ENCODE measurements at places on chromosomes 2 and 18.

DNA sequence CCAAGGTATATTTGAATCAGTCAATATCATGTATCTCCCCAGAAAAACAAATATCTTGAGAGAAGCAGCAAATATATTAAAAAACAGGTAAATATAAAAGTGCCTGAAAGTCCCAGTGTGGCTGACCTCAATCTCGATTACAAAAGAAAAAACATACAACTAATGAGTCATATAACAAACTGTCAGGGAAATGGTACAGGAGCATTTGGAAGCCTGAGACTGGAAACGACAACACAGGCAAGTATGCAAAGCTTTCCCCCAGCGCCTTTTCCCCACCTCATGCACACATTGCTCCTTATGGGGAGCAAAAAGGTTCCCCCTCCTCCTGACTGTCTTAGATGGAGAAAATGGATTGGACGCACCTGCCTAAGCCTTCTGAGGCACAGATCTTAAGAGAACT, 230.7 kb downstream of the TMX3 start:
- no peak for DNase-seq

DNA sequence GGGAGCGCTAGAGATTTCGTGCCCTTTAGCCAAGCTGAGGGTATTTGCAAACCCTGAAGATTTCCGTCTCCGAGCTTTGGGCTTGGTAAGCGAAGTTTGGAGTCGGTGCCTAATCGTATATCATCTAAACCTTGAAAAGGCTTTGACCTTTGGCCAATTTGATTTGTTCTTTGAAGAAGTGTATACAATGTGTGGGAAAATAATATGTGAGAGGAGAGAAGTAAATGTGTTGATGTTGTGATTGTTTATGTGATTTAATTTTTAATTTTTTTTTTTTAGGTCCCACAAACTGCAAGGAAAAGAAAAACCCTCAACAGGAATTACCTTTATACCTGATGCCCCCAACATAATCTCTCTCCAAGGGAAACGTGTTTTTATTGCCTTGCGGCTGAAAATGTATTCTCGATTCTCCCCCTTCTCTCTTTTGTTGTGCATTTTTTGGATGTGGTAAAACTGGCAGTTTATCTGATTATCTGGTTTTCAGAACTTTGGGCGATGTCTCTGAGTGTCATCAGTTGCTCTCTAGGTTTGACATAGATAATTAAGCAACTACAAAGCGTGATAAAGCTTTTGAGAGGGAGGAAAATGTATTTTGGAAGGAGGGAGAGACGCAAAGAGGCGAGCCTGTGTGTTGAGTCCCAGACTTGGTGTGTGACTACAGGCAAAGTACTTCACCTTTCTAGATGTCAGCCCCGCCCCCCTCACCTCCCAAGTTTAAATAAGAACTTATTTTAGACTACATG, 912 bp upstream of the FBXO11 start:
- no peak for DNase-seq

- no peak for DNase-seq
These were observed 127.7 kb upstream of the CHST9 start for GRCh38 chr18:27312853-27313252.

GRCh38 chr18:12631831-12632477, 26.0 kb downstream of the SPIRE1 start:
- no peak for DNase-seq

DNA sequence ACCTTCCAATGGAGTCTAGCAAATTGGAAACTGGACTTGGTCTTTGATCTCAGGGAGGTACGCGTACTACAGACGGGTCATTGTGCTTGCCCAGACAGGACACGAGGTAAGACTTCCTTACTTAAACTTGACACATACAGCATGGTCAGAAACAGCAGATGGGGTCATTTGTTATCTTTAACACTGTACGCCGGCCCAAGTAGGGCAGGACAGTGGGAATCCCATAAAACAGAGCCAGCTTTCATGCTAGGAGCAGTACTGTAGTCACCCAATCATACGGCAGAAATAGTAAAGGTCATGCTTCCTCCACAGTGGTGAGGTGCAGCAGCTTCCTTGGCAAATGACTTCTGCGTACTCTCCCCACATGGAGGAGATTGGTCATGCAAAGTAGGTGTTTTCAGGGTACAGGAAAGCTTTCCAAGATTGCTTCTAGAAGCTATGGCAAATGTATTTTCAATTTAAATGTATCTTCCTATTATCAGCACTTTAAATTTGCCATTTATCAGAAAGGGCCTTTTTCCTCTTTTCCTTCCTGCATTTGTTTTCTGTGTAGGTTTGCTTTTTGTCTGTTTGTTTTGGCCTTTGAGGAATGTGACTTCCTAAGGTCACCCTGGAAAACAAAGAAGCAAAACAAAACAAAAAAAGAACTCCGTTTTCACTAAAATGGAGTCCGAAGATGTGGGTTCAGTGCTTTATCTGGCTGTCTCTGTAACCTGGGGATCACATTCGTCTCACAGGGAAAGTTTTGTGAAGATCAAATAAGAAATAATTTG, 74.0 kb upstream of the DSG1 start:
- DNase-seq = no peak

- no peak for DNase-seq
These were observed 131.5 kb downstream of the RAD51AP2 start for GRCh38 chr2:17386771-17387170.

- DNase-seq = no peak
These were observed 54.2 kb downstream of the MDH1 start for GRCh38 chr2:63642946-63643345.

DNA sequence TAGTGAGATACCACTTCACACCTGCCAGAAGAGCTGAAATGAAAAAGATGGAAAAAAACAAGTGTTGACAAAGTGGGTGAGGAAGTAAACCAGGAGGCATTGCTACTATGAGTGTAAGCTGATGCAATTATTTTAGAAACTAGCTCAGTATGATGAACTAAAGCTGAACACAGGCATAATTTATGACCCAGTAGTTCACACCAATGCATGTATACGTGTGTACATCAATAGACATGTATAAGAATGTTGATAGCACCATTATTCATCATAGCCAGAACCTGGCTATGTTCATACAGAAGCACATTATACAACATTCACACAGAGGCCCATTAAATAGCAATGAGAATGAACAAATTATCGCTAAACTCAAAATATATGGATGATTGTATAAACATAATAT, 83.1 kb upstream of the SPOPL start:
- no peak for DNase-seq

DNA sequence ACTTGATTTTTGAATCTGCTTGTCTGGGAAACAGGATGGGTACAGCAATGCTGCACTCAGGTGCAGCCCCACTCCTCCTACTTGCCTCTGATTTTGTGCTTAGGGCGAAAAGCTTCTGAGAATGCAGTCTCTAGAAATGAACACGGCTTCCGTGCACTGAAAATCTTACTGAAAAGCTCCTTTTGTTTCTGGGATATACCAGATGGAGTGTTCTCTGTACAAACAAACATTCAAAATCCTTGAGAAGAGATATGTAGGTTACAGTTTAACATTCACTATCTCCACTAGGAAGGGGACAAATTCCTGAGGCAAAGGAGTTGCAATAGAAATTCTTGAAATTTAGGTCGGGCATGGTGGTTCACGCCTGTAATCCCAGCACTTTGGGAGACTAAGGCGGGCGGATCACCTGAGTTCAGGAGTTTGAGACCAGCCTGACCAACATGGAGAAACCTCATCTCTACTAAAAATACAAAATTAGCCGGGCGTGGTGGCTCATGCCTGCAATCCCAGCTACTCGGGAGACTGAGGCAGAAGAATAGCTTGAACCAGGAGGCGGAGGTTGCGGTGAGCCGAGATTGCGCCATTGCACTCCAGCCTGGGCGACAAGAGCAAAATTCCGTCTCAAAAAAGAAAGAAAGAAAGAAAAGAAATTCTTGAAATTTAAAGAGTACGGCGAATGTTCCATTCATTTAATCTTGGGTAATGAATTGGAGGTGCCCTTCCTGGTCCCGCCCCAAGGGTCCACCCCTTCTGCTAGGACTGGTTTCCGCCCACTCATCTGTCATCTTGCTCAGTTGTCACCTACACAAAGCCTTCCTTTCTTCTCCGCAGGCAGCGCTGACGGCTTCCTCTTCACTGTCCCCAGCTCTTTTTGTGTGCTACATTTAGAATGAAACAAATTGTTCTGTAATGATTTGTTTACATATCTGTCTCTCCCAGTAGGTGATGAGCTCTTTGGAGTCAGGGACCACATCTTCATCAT, 92.4 kb downstream of the SOCS6 start:
- DNase-seq = no peak

DNA sequence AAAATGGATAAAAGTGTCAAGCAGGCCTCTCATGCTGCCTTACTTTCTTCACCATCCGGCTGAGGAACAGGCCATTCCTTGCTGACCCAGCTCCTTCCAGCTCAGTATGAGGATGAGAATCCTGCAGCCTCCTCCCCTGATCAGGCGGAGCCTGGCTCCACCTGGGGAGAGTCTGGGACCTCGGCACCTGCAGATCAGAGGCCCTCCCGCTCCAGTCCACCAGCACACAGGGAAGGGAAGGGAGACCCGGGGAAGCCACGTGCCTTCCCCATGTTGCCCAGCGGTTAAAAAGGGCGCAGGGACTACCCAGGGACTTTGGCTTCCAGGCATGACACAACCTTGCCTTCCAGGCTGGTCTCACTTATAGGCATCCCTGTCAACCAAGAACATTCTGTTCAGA, 172.0 kb downstream of the NDUFA10 start:
- DNase-seq = no peak

GRCh38 chr2:187057466-187057865, 208.5 kb upstream of the ZSWIM2 start:
- DNase-seq = no peak

- no peak for DNase-seq
These were observed 24.3 kb upstream of the PSME4 start for GRCh38 chr2:53994818-53995808.

DNA sequence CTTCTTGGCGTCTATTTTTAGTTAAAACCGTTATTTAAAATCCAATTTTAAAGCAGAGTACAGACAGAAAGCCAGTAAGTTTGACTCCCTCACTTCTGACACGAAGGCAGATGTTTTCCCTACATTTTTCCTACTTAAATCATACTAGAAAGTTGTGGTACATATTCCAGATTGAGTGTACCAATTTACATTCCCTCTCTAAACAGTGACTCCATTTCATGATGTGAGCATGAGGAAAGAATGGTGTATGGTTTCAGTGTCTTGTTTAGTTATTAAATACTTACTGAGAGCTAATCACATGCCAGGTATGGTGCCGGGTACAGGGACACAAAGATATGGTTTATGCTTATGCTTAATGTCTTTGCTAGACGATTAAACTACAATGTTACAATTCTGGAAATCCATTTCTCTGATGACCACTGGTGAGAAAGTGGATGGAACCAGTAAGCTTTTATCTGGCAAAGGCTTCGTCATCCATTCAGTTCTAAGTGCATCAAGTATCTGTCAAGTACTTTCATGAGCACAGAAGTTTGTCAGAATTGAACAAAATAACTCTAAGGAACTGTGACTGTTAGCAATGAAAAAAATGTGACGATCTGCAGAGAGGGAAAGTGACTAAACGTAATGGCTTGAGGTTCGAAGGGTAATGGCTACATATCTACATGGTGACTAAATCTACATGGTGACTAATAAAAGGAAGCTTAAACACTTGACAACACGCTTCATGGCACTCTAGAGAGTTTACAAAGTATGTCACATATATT, 25.7 kb downstream of the MAP4K3 start:
- no peak for DNase-seq

All from GM06990 (cell line).